ENCODE measurements at places on chromosomes 7 and 10.

- no peak for DNase-seq
Observed at GRCh38 chr7:93719546-93719945, 145.0 kb upstream of the CALCR start.

- DNase-seq: no peak
Observed at GRCh38 chr10:71980181-71981014, 16.2 kb downstream of the CHST3 start.

- no peak for DNase-seq
Observed at GRCh38 chr7:79268730-79269129, 184.7 kb downstream of the MAGI2 start.

- no peak for DNase-seq
Observed at GRCh38 chr7:128791972-128792327, 182 bp downstream of the CCDC136 start.

- no peak for DNase-seq
Observed at GRCh38 chr7:122974229-122974628, 21.3 kb downstream of the TAS2R16 start.

DNA sequence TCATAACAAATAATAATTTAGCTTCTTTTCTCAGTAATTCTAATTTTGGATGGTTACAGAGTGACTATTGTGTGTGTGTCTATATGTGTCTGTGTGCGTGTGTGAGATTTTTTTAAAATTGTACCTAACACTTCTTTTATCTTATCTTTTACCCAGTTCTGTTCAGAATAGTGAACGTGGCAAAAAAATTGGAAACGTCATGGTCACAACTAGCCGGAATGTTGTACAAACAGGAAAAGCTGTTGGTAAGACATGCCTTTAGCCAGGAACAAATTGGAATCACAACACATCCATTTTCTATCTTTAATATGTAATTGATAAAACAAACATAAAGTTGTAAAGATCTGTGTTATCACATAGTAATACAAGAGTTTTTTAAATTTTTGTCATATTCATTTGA lies 85.4 kb downstream of the AVL9 start:
- DNase-seq: no peak

- no peak for DNase-seq
Observed at GRCh38 chr10:34408381-34408780, 406.7 kb downstream of the PARD3 start.

DNA sequence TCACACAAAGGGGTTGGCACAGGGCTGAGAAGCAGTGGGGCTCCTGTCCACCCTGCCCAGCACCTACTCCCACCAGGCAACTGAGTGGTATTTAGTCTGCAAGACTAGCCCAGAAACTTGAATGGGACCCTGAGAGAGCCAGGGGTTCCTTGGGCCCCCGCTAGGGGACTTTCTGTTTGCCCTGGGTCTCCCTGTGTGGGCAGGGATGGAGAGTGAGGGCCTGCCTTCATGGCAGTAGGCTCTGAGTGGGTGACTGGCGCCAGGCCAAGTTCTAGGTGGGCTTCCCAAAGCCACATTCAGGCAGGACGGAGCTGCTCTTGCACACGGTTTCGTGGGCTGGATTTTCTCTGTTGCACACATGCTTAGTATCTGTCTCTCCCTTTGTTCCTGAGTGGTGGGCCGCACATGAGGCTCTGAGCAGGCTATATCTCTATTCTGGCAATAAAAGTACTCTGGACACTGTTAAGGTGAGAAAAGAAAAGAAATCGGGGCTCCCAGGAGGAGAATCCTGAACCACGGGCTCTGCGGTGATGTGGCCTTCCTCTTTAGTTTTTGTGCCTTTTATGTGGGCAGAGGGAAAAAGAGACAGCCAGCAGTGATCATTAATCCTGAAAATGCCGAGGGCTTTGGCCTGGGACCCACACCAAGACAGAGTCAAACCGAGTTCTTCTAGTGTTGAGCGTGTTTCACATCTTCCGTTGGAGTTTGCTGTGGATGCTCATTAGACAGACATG lies 26.9 kb downstream of the IL2RA start:
- DNase-seq: no peak

DNA sequence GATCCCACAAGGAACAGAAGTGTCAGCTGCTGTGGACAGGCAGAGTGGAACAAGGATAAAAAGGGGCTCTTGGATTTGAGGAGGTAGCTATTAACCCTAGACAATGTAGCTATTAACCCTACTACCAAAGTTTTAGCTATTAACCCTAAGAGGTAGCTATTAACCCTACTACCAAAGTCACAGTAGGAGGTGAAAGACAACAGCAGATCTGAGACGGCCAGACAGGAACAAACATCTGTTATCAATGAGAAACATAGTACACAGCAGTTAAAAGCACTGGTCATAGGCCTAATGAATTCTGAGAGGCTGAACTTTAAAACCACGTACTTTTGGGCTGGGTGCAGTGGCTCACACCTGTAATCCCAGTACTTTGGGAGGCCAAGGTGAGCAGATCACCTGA lies 11.9 kb downstream of the ERCC6 start:
- no peak for DNase-seq

DNA sequence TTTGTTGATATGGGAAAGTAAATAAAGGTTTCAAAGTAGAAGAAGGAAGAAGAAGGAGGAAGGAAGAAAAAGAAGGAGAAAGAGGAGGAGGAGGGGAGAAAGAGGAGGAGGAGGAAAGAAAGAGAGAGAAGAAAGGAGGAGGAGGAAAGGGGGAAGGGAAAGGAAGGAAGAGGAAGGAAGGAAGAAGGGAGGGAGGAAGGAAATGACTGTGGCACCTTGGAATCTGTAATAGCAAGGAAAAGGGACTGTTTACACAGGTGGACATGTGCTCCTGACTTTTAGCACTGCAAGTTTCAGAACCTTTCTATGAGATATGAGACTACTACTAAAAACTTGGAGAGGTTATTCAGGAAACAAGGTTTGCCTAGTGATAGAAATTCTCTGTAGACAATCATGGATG lies 153.2 kb downstream of the BTAF1 start:
- DNase-seq: no peak

DNA sequence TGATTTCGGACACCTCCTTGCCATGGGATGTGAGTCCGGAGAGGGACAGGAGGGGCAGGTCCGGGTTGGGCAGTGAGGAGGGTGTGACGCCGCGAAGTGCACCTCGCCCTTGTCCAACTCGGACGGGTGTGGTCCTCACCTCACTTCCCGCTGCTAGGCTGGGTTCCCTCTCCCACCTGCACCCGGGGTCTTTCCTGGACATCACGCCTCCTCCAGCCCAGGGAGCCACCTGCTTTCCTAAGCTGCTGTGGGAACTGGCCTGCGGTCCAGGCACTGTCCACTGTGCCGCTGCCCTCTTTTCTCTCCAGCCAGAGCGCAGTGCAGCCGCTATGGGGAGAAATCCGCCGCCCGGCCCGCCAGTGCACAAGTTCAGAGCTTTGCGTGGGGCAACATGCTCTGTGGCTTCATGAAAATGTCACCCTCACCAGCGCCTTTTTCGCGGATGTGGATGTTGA lies 45.0 kb upstream of the ZNF716 start:
- DNase-seq: no peak

DNA sequence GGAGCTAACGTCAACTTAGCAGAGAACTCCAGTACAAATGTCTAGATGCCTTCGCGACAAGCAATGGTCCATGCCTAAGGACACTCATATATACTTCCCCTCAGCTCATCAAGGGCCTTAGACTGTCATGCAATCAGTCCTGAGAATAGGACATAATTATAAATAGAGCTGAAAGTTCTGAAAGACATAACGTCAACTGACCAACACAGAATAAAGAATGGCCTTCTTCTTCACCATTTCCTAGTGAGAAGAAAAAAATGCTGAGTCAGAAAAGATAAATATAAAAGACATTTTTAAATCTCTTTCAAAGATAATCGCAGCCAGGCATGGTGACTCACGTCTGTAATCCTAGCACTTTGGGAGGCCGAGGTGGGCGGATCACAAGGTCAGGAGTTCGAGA lies 83.2 kb downstream of the ARMH3 start:
- no peak for DNase-seq

GRCh38 chr7:28046035-28046434 lies 134.6 kb downstream of the JAZF1 start:
- no peak for DNase-seq

- no peak for DNase-seq
Observed at GRCh38 chr10:124523901-124524300, 62.3 kb downstream of the LHPP start.

GRCh38 chr7:140485500-140486265 lies 6.4 kb upstream of the MKRN1 start:
- DNase-seq: no peak

DNA sequence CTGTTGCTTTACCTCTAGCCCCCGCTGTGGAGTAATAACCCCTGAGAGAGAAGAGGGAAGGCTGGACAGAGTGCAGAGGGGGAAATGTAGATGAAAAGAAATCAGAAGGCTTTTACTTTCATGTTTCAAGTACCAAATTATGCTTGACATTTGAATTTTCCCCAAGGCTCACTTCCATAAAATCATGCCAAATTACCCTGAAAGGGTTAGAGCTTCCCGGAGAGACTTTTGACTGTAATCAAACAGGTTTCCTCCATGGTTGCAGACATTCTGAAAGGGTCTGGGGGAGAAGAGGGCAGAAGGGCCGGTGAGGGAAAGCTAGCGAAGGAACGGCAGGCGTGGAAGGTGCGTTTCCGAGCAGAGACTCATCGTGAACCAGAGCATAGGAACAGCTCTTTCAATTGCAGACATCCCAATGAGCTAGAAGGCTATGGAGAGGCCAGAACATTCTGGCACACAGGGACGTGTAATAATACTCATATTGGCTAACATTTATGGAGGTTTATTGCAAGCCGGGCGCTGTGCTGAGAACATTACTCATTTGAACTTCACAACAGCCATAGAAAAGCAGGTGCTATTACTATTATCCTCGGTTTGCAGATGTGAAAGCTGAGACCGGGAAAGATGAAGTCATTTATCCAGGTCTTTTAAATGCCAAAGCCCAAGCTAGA lies 620.8 kb upstream of the AUTS2 start:
- no peak for DNase-seq

All from GM04504 (cell line).